ENCODE measurements at places on chromosomes 12 and 14. TPM values are rescaled to one million over a fixed set of nuclear protein-coding genes. Genes with fewer than 3 reads are reported as not detected.

GRCh38 chr12:116880817-116881324 lies 370 bp downstream of the HRK start:
- peak; percentile 47 for DNase-seq

GRCh38 chr14:55901291-55901690 lies 216.9 kb upstream of the PELI2 start:
- DNase-seq = no peak

GRCh38 chr12:89439941-89440340 lies 84.7 kb downstream of the GALNT4 start:
- no peak for DNase-seq

GRCh38 chr12:10395390-10395998 lies 5.7 kb upstream of the KLRK1 start:
- DNase-seq = no peak

DNA sequence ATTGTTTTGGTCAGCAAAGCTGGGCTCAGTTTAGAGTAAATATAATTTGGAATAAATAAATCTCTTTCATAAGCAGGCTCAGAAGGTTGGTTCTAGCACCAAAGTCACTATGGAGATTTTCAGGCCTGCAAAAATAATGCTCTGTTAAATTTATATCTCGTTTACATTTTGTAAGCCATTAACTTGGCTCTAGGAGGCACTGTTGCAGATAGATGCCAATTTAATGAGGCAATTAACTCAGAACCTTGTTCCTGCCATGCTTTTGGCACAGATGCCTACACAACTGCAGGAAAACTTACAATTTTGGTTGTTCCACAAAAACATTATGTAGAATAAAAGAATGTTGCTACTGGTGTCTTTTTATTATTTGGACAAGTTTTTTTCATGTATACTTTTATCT lies 428.1 kb downstream of the FLRT2 start:
- no peak for DNase-seq

DNA sequence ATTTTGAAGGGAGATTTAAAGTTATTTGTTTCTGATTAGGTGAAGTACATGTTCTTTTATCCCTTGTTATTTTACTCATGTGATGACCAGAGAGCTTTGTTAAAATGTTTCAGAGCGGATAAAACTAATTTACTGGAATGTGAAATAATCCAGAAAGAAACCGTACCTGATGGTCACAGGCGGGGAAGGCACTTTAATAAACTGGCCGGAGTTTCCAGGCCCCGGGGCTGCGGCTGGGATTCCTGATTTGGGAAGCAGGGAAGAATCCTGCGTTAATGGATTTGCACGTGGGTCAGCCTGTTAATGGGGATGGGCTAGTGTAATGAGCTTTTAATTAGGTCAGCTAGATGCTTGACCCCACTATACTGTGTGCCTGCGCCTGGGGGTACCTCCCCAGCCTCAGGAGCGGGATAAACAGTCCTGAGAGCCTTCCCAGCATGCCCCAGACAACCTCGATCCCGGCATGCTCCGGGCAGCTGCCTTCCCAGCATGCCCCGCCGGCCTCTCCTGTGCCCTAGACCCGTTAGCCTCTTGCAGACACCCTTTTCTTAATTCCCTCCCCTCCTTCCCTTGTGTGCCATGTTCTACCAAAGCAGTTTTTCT lies 208.6 kb upstream of the CDKN3 start:
- no peak for DNase-seq

GRCh38 chr14:65910108-65910786 lies 497.7 kb downstream of the FUT8 start:
- no peak for DNase-seq

GRCh38 chr14:37889087-37889486 lies 293.7 kb downstream of the TTC6 start:
- no peak for DNase-seq

GRCh38 chr14:32336702-32337101 lies 7.6 kb downstream of the AKAP6 start:
- no peak for DNase-seq

DNA sequence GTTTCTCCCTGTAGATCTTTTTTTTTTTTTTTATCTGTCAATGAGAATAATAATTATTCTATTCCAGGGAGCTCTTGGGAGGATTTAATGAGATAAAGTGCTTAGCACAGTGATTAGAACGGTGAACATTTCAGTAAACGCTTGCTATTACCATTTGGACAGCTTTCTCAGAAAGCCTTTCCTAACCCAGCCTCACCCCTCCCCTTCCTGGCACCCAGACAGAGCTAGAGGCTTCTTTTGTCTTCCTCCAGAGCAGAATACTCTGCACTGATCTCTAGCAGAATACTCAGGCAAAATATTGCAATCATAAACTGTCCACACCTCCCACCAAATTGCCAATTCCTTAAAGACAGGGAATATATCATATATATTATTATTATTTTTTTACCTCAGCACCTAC lies 66.6 kb downstream of the ERGIC2 start:
- DNase-seq = no peak

- peak; percentile 1 for DNase-seq
These were observed 286.9 kb upstream of the PRKD1 start for GRCh38 chr14:30214461-30215090.

- DNase-seq = no peak
These were observed 26.2 kb downstream of the GALC start for GRCh38 chr14:87966816-87967215.

DNA sequence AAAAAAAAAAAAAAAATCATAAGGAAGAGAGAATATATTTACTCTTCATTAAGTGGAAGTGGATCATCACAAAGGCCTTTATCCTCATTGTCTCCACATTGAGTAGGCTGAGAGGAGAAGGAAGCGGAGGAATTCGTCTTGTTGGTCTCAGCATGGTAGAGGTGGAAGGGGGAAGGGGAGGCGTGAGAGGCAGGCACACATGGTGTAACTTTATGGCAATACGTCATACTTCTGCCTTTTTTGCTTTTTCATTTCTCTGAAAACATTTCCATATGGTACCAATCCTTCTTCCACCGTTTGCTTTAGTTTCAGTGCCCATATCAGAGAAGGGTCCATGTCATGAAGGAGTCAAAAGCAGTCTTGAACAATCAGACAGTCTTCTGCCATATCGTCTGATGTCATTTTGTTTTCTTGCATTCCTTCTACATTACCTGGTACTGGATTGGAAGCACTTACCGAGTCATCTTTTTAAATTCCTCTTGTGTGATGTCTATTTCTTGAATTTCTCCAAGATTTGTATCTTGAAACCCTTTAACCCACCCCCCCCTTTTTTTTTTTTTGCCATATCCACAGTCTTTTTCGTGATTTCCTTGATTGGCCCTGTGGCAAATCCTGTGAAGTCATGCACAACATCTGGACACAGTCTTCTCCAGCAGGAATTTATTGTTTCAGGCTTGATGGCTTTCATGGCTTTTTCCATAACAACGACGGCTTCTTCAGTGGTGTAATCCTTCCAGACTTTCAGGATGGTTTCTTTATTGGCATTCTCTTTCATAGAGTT lies 8.9 kb downstream of the FUT8 start:
- DNase-seq = no peak

- DNase-seq = no peak
These were observed 7.6 kb downstream of the B4GALNT1 start for GRCh38 chr12:57625261-57626032.

DNA sequence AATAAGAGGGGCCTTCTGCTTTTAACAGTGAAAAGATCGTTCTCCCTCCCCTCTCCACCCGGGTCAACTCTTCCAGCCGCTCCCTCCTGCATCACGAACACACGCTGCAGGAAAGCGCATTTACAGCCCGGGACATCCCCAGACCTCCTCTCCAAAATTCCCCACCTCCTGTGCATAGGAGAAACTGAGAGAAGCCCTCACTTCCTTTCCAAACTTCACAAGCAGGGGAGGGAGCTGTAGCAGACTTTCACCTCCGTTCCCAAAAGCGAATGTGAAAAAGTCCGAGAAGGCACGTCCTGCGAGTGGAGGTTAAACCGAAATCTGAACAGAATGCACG lies 513 bp downstream of the BCAT1 start:
- DNase-seq = peak; percentile 42

GRCh38 chr12:103928682-103929045 lies 1.5 kb upstream of the HSP90B1 start:
- DNase-seq = peak; percentile 73

DNA sequence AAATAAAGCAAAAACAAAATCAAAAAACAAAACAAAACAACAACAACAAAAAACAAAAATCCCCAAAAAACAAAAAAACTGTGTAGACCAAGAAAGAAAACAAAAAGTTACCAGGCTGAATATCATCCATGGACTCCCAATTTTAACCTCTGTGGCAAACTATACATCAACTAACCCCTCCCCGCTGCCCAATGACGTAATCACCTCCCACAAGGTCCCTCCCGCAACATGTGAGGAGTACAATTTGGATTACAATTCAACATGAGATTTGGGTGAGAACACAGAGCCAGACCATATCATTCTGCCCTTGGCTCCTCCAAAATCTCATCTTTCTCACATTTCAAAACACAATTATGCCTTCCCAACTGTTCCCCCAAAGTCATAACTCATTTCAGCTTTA lies 179.8 kb downstream of the DERA start:
- DNase-seq = no peak

DNA sequence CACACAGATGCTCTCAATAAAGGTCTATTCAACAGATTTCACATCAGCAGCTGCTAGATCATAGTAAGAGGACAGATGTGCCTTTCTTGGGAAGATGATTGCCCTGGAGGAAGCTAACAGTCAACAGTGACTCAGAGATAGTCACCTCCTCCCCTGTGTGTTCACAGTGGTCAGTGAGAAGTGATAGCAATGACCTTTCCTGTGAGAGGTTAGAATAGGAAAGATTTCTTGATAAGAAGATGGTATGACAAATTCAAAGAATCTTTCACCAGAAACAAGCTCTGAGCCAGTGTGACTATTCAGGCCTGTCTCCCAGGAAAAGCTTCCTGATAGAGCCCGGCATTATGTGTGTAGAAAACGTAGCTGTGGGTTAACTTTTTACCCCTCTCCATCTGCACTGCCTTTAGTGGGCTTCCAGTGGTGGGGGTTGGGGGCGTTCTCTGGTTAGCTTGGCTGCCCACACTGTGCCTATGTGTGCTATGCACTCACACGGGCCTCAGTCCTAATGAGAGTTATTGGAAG lies 66.4 kb upstream of the ARHGAP5 start:
- no peak for DNase-seq

GRCh38 chr14:84409435-84409834 lies 1120.5 kb upstream of the FLRT2 start:
- no peak for DNase-seq

The AVPR1A gene
- total RNA-seq = not detected

The TMEM229B gene
- 0.32 TPM for total RNA-seq

The BDKRB2 gene
- not detected for total RNA-seq

The HSPB8 gene
- total RNA-seq = not detected

The CARMIL3 gene
- total RNA-seq = 1.9 TPM

The PSMB5 gene
- 88.9 TPM for total RNA-seq

The ACVRL1 gene
- total RNA-seq = not detected

The SLC39A5 gene
- 0.44 TPM for total RNA-seq

The C12orf56 gene
- total RNA-seq = not detected

The TAS2R13 gene
- 0.53 TPM for total RNA-seq

The VRTN gene
- not detected for total RNA-seq

The POTEM gene
- total RNA-seq = not detected

The TGFB3 gene
- 5.5 TPM for total RNA-seq
